ENCODE measurements at places on chromosomes 16 and 17.

DNA sequence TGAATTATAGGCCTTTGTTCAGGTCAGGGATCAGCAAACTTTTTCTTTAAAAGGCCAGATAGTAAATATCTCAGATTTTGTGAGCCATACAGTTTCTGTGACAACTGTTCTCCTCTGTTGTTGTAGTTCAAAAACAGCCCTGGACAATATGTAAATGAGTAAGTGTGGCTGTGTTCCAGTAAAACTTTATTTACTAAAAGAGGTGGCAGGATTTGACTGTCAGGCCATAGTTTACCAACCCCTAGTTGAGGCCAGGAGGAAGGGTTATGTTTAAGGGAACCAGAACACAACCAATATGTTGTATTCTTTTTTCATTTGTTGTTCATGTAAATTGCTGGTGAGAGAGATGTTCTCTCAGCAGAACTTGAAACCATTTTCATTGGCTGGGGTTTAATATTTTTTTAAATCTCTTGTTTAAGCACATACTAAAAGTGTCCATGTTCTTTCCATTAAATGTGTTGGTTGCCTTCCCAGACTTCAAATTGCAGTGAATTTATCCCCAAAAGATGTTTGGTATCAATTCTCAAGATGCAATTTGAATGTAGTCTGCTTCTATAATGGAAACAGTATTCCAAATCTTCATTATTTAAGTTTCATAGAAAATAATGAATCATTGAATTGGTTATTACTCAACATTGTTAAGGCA, 260.3 kb downstream of the FTO start:
- DNase-seq: no peak

DNA sequence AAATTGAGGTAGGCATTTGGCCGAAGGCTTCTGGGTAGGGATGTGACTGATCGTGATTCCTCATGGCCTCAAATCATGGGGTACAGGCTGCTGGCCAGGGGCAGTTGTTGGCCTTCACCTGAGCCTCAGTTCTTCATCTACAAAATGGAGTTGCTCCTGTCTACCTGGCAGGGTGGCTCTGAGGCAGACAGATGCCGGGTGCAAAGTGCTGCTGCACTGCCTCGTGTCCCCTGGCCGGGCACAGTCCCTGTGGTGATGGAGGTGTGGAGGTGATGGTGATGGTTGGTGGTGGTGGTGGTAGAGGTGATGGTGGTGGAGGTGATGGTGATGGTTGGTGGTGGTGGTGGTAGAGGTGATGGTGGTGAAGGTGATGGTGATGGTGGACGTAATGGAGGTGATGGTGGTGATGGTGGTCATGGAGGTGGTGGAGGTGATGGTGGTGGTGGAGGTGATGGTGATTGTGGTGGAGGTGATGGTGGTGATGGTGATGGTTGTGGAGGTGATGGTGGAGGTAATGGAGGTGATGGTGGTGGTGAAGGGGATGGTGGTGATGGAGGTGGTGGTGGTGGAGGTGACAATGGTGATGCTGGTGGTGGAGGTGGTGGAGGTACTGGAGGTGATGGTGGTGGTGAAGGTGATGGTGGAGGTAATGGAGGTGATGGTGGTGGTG, 52.6 kb downstream of the RNF213 start:
- no peak for DNase-seq

DNA sequence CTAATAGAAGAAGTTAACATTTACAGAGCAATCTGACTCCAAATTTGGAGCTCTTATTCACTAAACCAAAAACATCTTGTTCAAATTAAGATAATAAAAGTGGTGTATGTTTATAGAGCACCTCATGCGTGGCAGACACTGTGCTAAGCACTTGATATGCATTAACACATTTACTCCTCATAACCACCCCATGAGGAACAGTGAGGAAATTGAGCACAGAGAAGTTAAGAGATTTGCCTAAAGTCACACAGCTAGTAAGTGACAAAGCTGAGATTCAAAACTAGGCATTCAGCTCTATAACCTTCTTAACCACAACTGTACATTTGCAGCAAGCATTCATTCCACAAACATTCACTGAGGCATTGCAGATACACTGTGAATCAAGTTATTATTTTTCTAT, 94.0 kb downstream of the VAT1L start:
- no peak for DNase-seq

- no peak for DNase-seq
Observed at GRCh38 chr16:26569793-26570192, 496.9 kb upstream of the C16orf82 start.

DNA sequence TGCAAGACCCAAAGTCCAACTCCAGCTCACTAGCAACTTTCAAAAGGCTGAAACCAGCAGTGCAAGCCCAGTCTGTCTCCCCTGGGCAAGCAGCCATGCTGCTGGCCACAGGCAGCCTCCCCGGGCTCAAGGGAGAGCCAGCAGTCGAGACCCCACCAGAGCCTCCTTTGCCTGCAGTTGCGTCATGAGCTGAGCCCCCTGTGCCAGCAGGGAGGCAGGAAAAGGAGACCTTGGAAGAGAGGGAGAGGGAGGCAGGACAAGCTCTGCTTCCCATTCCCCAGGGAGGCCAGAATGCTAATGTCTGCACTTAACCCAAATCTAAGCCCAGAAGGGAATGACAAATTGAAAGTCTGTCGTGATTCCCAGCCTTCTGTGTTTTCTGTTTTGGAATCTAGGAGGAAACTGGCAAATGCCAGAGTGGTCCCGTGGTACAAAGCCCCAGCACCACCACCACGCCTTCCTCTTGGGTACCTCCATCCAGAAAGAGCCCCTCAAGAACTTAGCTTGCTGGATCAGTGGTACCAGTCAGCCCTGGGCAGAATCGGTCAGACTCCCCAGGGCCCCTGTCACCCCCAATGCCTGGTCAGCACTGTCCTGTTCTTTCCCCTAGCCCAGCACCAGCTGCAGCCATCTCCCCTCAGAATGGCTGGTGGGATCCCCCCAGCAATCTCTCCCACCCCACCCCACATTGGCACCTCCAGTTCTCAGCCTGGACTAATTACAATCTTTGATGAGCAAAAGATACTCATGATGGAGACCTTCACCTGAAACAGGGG, 99.3 kb upstream of the TNRC6C start:
- DNase-seq: no peak

DNA sequence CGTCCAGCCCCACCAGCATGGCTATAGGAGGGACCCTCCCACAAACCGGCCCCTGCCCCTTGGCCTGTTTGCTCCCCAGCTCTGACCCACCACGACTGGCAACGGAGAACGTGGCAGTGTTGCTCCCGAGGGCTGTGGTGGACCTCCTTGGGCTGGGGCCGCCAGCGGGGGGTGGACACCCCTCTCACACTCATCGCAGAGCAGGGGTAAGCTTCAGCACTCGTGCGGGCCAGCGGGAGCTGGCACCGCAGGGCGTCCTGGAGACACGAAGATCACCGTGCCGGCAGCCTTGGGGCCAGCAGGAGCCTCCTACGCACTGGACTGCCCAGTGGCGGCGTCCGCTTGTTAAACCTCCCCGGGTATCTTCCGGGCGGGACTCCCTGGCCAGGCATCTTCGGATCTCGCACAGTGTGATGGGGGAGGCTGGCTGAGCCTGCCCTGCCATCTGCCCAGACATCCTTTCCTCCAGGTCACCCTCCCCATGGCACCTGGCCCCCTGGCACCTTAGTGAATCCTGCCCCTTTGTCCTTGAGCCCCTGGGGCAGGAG, 53.5 kb downstream of the ABR start:
- no peak for DNase-seq

- no peak for DNase-seq
Observed at GRCh38 chr16:15038689-15039088, 17.2 kb downstream of the NTAN1 start.

DNA sequence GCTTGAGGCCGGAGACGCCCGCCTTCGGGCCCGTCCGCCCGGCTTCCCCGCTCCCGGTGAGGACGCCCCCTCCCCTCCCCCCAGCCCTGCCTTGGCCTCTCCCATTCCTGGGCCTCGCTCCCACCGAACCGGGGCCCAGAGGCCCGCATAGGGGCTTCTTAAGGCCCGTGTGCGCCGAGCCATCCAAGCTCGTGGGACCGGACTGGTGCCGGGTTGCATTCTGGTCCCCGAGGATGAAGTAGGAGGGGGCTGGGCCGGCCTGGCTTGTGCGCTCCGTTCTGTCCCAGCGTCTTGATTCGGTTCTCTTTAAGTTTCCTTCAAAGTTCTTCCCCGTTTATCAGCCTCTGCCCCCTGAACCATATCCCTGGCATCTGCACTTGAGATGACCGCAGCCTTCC, 488 bp downstream of the SENP3 start:
- DNase-seq: no peak

DNA sequence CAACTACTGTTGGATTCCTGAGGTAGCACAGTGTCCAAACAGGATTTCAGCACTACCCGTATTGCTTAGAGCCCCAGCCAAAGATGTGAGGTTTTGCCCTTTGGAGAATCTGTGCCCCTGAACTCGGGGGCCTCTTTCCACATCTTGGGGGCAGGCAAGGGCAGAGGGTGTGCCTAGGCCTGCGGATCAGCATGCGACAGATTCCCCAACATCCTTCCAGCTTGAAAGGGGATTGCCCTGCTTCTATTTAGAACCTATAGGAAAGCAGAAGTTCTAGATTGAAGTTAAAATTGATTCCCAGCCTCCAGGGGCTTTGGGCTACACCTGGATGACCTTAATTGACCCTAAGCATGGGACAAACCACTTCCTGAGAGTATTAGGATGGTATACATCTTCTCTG, 19.6 kb downstream of the NOD2 start:
- DNase-seq: no peak

- DNase-seq: no peak
Observed at GRCh38 chr17:7587420-7588151, 2.3 kb downstream of the SOX15 start.

GRCh38 chr16:73232555-73233328, 184.8 kb upstream of the ZFHX3 start:
- no peak for DNase-seq

DNA sequence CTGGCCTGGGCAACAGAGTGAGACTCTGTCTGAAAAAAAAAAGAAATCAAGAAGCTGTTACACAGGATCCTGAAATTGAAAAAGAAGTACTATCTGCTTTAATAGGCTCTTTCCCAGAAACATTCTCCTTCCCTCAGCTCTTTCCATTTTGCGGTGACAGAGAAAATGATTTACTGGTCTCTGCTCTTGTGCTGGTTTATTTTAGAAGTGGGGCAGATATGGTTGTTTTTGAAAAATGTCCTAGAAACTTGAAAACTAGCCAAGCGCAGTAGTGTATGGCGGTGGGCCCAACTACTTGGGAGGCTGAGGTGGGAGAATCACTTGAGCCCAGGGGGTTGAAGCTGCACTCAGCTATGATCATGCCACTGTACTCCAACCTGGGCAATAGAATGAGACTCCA, 28.8 kb upstream of the TANGO6 start:
- no peak for DNase-seq

DNA sequence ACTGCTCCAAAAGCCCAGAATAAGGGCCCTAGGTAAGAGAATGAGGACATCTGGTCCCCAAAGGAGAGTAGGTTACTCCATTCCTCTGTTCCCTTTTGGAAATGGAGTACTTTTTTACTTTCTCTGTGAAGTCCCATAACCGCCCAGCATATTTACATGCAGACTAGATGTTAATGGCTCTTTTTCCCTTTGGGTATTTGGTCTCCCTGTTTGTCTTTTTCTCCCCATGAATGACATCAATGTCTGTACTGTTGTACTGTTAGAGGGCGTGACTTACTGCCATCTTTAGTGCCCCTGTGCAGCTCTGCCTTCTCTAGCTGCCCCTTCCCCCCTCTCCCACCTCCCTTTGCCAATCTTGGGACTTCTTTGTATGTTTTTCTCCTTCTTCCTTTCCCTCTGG, 19.0 kb downstream of the GPR179 start:
- no peak for DNase-seq

- DNase-seq: no peak
Observed at GRCh38 chr17:49510720-49511110, 15.6 kb downstream of the NGFR start.

DNA sequence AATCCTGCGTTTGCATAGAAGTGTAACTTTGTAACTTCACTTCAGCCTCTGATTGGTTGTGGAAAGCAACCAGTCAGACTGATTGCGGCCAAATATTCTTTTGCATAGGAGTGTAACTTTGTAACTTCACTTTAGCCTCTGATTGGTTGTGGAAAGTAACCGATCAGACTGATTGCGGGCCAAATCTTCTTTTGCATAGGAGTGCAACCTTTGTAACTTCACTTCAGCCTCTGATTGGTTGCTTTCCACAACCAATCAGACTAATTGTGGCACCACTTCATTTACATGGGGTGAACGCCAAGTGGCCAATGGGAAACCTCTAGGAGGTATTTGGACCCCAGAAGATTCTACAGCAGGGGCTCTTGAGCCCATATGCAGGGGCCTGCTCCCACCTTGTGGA, 1.8 kb upstream of the TMEM98 start:
- DNase-seq: no peak

DNA sequence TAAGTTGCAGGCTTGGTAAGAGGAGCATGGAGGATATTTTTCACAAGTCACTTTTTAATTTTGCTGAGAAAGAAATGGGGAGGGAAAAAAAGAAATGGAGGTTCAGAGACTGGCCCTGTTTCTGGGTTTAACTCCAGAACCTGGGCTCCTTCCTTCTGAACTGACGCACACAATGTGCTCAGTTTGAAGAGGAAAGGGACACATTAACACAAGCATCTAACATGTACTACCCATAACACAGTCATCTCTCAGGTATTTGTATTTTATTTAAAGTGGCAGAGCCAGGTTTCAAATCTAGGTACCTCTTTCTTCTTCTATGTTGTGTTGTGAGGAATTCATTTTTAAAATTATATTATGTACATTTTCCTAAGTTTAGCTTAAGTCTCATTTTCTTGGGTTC, 5.3 kb upstream of the TMEM100 start:
- no peak for DNase-seq

GRCh38 chr16:84497418-84498222, 6.8 kb downstream of the MEAK7 start:
- no peak for DNase-seq

DNA sequence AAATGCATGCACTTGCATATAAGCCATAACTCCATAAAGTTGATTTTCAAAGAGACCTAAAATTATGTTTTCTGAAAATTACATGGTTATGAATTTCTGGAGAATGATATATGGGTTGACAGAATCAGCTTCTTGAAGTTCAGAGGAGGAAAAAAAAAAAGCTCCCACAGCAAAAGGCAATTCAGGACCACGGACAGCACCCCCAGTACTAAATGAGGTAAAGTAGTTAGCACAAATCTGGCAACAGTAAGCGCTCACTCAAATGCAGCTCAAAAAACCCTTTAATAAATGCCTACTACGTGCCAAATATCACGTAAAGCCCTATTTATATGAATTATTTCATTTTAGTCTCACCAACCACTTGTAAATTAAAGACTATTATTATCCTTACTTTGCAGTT, 135.2 kb downstream of the SHISA9 start:
- DNase-seq: no peak

DNA sequence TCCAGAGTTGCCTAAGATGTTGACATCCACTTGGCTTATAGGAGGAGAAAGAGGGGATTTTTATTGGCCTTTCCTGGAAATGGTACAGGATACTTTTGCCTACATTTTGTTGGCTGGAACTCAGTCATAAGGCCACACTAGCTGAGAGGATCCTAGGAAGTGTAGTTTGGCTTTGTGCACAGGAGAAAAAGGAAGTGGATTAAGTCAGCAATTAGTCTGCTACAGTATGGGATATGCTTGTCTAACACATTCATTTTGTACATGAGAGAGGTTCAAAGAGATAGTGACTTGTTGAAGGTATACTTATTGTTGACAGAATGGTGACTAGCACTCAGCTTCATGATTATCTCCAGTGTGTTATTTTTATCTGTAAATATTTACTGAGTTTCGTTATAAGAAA, 10.3 kb downstream of the UTP18 start:
- no peak for DNase-seq

- no peak for DNase-seq
Observed at GRCh38 chr16:82655072-82655714, 28.4 kb downstream of the CDH13 start.

- no peak for DNase-seq
Observed at GRCh38 chr16:75423723-75424104, 9.6 kb downstream of the CFDP1 start.

Data from activated CD4-positive, CD25-positive, alpha-beta regulatory T cell (primary cell).